Stimulated activated CD8-positive, alpha-beta memory T cell treated with anti-CD3 and anti-CD28 coated beads, Interleukin-2, amount 100 ng/mL, for 48 hours (primary cell): ENCODE measurements at places on chromosomes 11 and 22.

- DNase-seq = no peak
Measured at GRCh38 chr22:48459859-48460823, 1367.5 kb downstream of the BRD1 start.

GRCh38 chr11:71086687-71087258 is 165.6 kb downstream of the SHANK2 start:
- DNase-seq = no peak

GRCh38 chr22:42324990-42325710 is 54.7 kb upstream of the TCF20 start:
- DNase-seq = no peak

- DNase-seq = no peak
Measured at GRCh38 chr11:65967329-65967934, 5.9 kb downstream of the SART1 start.

DNA sequence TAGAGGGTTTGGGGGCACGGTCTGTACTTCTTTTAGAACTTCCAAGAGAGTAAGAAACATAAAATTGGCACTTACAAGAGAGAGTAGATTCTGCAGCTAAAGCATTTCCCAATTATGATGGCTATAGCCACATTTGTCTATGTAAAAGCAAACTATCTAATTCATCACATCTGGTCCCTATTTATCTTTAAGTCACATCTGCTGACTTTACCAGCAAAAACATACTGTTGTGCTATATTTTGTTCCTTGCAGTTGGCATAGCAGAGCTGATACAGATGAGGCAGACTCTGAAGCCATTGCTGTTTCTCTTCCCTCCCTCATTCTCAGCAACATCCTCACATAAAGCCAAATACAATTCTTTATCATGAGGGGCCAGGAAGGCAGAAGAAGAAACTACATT is 1533.5 kb upstream of the RAG2 start:
- DNase-seq = no peak

- no peak for DNase-seq
Measured at GRCh38 chr11:130202009-130202817, 42.6 kb downstream of the ST14 start.

DNA sequence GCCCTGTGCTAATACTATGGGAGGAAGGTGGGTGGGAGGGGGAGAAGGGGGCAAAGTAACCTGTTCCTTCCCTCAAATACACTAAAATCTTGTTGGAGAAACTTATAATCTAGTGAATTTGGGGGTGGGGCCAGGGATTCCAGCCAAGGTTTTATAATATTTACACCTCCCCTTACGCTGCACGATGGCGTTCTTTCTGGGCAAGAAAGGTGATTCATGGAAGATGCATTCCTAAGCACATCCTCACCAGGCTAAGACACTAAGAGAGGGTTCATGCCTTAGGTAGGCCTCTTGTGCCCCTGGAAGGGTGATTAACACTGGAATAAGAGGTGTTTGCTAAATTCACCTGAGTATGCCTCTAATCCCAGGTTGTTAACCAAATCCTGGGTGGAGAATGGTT is 82.6 kb downstream of the BARX2 start:
- DNase-seq = no peak

DNA sequence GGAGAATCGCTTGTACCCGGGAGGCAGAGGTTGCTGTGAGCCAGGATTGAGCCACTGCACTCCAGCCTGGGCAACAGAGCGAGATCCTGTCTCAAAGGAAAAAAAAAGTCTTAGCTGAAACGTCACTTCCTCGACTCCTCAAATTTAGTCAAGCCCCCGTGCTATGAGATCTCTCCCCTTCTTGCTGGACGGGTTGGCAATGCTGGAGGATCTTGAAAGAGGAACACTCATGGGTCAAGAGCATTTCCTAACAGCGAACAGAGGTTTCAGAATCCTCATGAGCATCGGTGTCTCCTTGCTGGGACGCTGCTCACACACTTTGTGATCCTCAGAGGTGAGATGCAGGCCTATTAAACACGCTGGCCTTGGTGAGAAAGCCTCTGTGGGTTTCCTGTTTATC is 35.9 kb downstream of the APOL3 start:
- no peak for DNase-seq

DNA sequence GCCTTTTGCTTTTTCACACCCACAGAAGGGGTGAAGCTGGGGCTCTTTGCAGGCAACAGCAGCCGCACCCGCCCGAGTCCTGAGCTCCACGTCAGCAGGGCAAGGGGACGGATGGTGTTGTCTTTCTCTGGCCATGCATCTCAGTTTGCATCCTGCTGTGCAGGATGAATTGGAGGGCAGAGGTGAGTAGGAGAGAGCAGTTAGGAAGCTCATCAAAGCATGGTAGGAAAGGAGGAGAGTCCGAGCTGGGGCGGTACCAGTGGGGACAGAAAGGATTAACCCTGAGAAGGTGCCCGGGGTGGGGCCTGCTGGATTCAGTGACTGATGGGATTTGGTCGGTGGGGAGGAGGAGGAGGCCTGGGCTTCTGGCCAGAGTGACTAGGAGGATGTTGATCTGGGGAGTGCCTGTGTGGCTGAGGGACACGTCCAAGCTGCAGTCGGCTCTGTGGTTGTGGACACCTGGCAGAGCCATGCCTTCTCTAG is 14.6 kb downstream of the FAM83F start:
- DNase-seq = no peak

- no peak for DNase-seq
Measured at GRCh38 chr11:36091256-36091811, 147.5 kb downstream of the LDLRAD3 start.

DNA sequence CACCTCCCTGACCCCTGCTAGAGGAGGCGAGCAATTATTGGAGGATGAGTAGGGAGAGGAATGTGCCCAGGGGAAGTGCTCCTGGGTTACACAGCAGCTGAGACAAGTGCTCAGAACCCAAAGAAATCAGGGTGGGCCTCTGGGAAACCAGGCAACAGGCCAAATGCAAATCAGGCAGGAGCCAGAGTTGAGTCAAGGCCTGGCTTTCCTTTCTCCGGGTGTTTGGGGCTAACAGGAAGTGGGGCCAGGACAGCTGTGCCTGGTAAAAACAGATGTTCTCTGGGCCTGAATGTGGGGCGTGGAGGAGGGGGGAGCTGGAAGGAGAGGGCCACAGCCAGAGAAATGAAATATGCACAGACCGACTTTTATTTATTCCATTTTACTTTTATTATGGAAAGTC is 22.0 kb downstream of the MFNG start:
- DNase-seq = no peak

GRCh38 chr11:119338318-119338890 is 2.3 kb downstream of the C1QTNF5 start:
- DNase-seq = no peak
